ENCODE measurements at places on chromosomes 12 and 14.

DNA sequence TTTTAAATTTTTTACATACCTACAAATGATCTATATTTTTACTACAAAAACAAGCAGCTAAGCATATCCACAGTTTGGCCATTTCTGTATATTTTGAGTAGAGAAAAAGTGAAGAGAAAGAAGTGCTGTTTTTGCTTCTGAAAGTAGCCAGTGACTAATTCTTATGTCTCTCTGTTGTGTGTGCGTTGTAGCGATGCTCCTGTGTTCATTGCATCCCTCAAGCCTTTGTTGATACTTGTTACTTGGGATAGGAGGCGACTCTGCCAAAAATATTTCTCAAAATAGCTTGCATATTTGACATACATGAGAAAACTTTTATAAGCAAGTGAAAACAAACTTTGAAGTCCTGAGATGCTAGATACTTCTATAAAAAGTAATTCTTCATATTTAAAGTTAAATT lies 714.1 kb downstream of the FSCB start:
- DNase-seq, result peak; percentile 28

DNA sequence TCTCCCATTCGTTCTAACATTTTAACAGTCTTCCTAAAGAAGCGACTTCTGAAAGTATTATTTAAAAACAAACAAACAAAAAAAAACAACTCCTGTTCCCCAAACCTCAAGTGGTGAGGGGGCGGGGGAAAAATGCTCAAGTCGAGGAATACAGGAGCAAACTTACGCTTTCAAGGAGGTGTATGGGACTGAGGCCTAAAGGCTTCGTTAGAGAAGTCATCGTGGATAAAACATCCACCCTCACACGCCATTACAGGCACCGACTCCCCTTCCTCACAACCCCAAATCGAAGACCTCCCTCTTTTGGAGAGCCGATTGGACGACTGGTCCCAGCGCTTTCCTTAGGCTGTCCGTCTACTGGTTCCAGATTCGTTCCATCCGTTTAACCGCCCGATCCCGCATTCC lies 693 bp downstream of the CBX5 start:
- DNase-seq, result no peak

DNA sequence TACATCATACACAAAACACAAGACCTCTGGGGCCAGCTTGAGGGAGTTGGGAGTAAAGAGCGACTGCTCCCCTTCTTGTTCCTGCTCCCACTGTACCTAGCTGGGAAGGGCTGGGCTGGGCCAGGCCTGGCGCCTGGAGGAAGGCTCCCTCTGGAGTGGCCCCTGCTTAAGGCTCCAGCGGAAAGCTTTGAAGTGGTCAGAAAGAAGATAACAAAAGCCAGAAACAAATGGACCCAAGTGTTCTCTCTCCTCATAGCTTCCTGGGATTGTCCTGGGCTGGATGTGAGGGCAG lies 25.3 kb downstream of the PRPF40B start:
- no peak for DNase-seq

DNA sequence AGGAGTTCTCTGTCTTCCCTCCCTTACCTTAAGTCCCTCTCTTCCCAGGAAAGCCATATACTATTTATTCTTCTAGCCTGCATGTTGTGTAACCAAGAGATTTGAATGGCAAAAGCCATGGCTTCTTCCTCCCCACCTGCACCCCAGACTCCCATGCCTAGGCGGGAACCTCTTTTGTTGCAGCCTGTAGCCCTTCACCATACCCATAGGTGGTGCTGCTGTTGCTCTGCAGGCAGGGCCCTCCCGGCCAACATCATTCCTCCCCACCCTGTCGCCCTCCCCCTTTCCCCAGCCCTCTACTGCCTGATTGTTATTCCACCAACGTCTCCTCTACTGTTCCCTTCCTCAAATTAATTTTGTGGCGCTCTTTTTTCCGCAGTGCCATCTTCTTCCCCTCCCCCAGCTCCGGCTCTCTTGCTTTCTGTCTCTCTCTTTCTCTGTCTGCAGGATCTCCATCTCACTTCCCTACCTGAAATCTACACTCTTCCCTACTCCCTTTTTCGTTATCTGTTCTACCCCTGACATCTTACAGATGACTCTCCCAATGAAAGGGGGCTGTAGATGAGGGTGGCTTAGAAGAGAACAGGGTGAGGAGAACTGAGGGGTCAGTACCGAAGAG lies 13.8 kb downstream of the NGDN start:
- peak; percentile 10 for DNase-seq

- no peak for DNase-seq
Measured at GRCh38 chr12:16323010-16323409, 24.4 kb upstream of the MGST1 start.

GRCh38 chr12:118520214-118521035 lies 144.1 kb downstream of the SUDS3 start:
- no peak for DNase-seq

GRCh38 chr12:76720068-76720467 lies 43.8 kb upstream of the ZDHHC17 start:
- peak; percentile 24 for DNase-seq

GRCh38 chr12:125533434-125534029 lies 468.3 kb downstream of the AACS start:
- no peak for DNase-seq

DNA sequence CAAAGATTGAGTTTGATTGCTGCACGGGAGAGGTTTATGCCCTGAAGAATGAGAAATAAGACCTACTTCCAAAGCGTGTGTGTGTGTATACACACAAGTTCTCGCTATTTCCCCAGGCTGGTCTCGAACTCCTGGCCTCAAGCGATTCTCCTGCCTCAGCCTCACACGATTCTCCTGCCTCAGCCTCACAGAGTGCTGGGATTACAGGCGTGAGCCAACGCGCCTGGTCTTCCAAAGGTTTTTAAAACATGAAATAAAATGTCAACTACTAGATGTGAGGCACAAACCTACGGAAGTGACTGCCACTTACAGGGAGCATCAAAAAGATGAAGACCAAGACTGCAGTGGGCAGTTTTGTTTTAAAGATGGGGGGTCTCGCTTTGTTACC lies 622 bp upstream of the WASHC3 start:
- no peak for DNase-seq

- DNase-seq, result no peak
Measured at GRCh38 chr12:18897823-18898222, 159.9 kb downstream of the CAPZA3 start.

GRCh38 chr14:49893309-49894213 lies 679 bp downstream of the ARF6 start:
- no peak for DNase-seq

GRCh38 chr14:22472466-22472865 lies 116.6 kb downstream of the DAD1 start:
- DNase-seq, result no peak

- no peak for DNase-seq
Measured at GRCh38 chr12:58893495-58893894, 26.8 kb downstream of the LRIG3 start.

GRCh38 chr12:6171409-6172015 lies 28.7 kb upstream of the CD9 start:
- peak; percentile 55 for DNase-seq

GRCh38 chr12:7129872-7130691 lies at the start of gene CLSTN3:
TSS of gene CLSTN3 (plus strand) at chr12:7130371. CDS start at chr12:7130649, 278 bp downstream.
- peak; percentile 82 for DNase-seq

GRCh38 chr12:102009796-102010195 lies 52.0 kb downstream of the WASHC3 start:
- no peak for DNase-seq

GRCh38 chr12:116700066-116700465 lies 37.8 kb downstream of the SPRING1 start:
- DNase-seq, result no peak

DNA sequence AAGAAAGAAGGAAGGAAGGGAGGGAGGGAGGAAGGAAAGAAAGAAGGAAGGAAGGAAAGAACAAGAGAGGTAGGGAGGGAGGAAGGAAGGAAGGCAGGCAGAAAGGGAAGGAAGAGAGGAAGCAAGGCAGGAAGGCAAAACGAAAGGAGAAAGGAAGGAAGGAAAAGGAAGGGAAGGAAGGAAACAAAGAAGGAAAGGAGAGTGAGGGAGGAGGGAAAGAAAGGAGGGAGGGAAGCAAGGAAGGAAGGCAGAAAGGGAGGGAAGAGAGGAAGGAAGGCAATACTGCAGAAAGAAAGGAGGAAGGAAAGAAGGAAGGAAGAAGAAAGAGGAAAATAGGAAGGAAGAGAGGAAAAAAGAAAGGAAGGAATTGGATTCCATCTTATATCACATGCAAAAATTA lies 1303.1 kb upstream of the TMEM132C start:
- DNase-seq, result no peak
